ENCODE measurements at places on chromosomes 4 and X.

DNA sequence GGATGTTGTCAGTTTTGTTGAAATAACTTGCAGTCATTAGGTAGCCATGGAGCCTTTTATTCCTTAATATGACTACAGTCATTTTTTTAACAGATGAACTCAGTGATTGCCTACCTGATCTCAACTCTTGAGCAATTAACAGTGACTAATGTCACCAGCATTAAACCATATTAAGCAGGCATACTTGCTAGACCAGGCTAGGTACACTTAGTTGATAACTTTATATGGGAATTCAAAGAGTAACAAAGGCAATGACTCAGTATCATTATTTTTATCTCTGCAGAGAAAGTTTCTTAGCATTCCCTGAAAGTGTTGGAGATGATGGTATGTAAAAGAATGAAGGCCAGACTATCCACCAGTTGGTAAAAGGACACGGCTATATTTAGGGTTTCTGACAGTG, at the start of gene C4orf54:
C4orf54 (minus strand) TSS at position 31 of the 400 bp plus-strand sequence. CDS start 3,180 bp downstream, outside the sequence.
- no peak for DNase-seq

- peak; percentile 10 for DNase-seq
Observed at GRCh38 chrX:153353416-153353815, 19.5 kb downstream of the ZNF275 start.

GRCh38 chr4:160810424-160810823, 1353.4 kb downstream of the FSTL5 start:
- DNase-seq: no peak

GRCh38 chr4:61763682-61764081, 563.6 kb downstream of the ADGRL3 start:
- DNase-seq: no peak
